ENCODE measurements at places on chromosomes 1 and 21.

DNA sequence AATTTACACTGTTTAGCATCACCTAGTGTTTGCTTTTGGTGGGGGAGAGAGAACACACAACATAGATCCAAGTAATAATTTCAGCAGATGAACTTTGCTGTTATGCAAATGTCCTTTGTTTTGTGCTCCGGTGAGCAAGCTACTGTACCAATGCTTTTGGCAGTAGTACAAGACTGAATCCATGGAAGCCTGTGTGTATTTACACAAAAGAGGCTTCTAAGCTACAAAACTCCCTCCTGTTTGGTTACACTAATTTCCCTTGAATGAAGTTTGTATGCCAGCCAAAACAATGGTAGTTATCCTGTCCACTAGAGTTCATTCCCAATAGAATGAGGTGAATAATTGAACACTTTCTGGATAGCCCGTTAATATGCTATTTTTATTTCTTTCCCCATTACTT, 320.5 kb downstream of the KCTD3 start:
- DNase-seq, result peak; percentile 89

GRCh38 chr1:116157096-116157495, 45.9 kb downstream of the MAB21L3 start:
- DNase-seq, result no peak

DNA sequence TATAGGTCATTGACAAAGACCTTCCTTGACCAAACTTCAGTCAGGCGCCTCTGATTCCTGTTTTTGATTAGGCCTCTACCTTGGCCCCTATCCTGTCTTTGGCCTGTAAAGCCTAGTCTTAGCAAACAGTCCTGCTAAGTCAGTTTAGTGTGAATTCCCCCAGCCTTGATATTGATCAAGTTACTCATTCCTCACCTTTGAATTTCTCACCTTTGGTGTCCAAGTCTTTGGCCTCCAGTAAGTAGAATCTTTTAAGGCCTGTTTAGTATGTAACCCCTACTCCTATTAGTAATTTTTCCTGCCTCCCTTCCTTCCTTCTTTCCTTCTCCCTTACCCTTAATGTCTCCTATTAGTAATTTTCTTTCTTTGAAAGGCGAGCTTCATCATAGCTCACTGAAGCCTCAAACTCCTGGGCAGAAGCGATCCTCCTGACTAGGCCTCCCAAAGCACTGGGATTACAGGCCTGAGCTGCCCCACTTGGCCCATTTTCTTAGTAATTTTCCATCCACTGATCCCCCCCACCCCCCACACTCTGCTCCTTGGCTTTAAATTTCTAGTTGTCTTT, 13.0 kb upstream of the ZNF692 start:
- DNase-seq, result no peak

- DNase-seq, result no peak
Measured at GRCh38 chr1:119838236-119838635, 27.0 kb upstream of the REG4 start.

- DNase-seq, result no peak
Measured at GRCh38 chr1:6723621-6724428, 22.2 kb upstream of the DNAJC11 start.

- peak; percentile 59 for DNase-seq
Measured at GRCh38 chr21:31798842-31799704, 67.2 kb upstream of the SCAF4 start.

- DNase-seq, result no peak
Measured at GRCh38 chr1:41953291-41953690, 34.6 kb upstream of the HIVEP3 start.

- DNase-seq, result no peak
Measured at GRCh38 chr1:43309405-43310025, 8.7 kb downstream of the TIE1 start.

DNA sequence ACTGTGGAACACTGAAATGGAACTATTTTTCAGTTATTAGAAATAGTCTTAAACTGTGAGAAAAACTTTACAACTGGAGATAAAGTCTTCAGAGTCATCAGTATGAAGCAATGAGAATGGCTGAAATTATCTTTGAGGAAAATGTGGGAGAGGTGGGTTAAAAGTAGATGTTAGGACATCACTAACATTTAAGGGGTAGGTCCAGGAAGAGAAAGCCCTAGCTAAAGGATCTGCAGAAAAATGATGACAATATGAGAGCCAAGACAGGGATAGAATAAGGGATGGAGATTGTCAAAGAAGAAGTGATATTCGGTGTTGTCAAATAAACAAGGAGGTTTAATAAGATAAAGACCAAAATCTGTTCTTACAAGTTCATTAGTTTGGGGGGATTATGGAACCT, 123.3 kb upstream of the GPR52 start:
- DNase-seq, result no peak

GRCh38 chr1:40155135-40155534, 6.1 kb upstream of the RLF start:
- no peak for DNase-seq

GRCh38 chr1:42035205-42035829, 116.6 kb upstream of the HIVEP3 start:
- peak; percentile 83 for DNase-seq

DNA sequence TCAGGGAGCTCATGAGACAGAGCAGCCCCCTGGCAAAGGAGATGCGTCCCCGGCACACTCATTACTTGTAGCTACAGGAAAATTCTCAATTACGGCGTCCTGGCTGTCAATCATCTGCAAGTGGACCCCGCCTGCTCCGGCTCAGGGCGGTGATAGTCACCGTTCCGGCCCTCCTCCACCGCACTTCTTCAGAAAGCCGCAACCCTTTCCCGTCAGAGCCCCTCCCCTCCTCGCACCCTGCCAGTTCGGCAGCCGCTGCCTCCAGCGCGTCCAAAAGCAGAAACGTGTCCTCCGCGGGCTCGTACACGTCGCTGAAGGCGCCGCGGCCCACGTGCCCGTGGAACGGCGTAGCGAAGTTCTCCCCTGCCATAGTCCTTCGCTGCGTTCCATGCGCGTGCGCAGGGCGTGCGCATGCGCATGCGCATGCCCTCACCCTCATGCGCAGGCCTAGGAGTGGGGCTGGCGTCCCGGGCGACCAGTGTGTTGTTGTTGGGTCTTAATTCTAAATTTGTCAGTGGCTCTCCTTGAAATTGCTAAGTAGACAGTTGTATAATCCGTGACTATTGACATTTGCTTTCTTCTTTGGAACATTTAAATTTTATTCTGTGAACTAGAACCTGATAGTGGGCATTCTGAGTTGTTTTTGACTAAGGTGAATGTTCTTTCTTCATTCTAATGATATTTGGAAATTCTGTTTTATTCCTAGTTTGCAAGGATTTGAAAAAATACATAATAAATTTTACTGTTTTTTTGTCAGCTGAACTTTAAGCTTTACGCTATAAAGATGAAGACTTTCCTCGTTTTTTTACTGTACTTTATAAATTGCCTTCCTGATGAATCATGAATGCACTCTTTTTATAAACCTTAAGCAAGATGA, 107.5 kb downstream of the LTN1 start:
- peak; percentile 92 for DNase-seq

- DNase-seq, result peak; percentile 15
Measured at GRCh38 chr21:34691390-34692032, 22.7 kb downstream of the CLIC6 start.

DNA sequence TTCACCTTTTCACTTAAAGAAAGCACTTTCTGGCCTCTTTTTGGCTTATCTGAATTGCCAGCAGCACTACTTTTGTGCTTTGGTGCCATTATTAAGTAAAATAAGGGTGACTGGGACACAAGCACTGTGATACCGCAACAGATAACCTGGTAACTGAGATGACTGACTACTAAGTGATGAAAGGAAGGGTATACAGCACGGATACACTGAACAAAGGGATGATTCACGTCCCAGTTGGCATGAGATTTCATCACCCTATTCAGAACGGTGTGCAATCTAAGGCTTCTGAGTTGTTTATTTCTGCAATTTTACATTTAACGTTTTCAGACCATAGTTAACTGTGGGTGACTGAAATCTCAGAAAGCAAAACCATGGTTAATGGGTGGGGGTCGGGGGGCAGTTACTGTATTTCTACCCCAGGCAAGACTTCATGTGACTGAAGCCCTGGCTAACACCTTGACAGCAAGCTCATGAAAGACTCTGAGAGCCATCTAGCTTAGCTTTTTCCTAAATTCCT, 102.8 kb downstream of the CLIC6 start:
- peak; percentile 17 for DNase-seq

DNA sequence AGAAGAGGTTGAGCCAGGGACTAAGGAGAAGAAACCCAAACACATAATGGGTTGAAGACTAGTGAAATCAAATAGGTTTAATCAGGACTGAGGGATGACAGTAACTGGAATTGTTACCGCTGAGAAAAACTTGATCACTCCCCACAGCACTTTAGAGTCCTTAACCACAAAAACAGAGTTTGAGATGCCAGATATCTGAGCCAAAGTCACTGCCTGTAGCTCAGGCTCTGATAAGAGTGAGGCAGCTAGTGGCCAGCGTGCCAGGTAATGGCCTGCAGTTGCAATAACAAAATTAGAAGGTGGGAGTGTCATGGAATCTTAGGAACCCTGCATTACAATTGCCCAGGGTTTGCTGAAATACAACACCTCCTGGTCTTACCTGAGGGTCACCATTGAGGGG, 48.0 kb downstream of the PRKAB2 start:
- DNase-seq, result no peak

DNA sequence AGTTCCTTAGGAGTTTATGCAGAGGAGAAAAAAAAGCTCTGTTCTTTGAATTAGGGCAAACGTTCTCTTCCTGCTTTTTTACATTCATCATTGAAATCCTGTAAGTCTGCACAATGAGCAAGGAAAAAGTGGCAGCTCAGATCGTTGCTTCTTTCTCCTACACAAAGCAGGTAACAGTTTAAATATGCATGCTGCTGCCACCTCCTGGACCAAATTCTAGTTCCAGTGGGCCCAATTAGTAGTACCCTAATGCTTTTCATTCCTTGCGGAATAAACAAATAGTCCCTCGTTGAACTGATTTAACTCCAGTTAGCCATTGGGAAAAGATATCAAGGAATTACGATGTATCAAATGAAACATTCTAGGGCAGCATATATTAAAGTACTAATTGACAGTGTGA, 20.1 kb downstream of the YTHDF2 start:
- DNase-seq, result no peak
